Effector memory CD4-positive, alpha-beta T cell (primary cell): ENCODE measurements at places on chromosomes 7 and 10.
A peak's percentile ranks its signal among the peaks of the same experiment; 100 is the strongest.

DNA sequence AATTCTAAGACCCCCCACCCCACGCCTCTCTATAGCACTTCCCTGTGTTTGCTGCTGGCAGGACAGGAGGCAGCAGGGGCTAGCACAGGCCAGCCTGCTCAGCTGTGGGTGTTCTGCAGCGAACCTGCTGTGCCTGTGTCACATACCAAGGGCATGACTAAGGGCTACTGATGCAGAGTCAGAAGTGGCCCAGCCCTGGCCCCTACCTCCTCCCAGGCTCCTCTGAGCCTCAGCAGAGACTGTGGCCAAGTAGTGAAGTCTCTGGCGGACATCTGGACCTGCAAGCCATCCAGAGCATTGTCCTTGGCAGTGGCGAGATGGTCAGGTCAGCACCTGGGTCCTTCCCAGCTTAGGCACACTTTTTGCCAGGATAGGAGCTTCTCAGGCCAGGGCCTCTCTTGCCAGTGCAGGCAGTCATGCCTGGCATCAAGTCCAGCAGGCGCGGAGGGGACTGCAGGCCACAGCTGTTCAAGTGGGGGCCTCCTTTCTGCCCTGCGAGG, 116.3 kb upstream of the RET start:
- no peak overlapping the region for H3K4me3 ChIP-seq
- H3K27me3 ChIP-seq = no peaks in the 10 kb centered on the region
- no peak for DNase-seq
- no peaks in the 10 kb centered on the region for H3K4me1 ChIP-seq
- H3K27ac ChIP-seq = no peak overlapping the region

DNA sequence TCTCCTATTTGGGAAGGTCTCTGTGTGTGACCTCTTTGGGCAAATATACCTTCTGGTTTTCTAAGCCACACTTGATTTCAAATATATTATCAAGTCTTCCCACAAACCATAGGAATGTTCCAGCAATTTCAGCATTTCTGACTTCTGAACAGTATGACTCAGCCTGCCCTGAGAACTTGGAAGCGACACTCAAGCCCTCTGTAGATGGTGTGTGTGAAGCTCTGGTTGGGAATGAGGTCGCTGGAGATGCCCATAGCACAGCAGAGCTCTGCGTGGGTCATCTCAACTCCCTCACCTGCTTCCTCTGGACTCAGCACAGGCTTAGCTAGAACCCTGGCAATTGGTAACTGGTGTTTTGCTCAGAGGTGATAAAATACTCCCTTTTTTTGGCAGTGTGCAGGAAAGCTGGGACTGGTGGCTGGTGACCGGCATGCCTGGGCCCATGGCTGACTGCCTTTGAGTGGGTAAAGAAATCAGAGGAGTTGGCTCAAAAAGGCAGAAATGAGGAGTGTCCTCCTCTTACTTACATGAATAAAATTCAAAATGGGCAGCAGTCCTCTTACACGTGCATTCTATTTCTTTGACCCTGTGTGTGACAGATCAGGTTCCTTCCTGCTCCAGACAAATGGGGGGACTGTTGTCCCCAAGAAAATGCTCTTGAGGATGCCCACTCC, 87.5 kb upstream of the NRP1 start:
- no peaks in the 10 kb centered on the region for H3K27me3 ChIP-seq
- no peaks in the 10 kb centered on the region for H3K4me1 ChIP-seq
- no peak overlapping the region for H3K27ac ChIP-seq

DNA sequence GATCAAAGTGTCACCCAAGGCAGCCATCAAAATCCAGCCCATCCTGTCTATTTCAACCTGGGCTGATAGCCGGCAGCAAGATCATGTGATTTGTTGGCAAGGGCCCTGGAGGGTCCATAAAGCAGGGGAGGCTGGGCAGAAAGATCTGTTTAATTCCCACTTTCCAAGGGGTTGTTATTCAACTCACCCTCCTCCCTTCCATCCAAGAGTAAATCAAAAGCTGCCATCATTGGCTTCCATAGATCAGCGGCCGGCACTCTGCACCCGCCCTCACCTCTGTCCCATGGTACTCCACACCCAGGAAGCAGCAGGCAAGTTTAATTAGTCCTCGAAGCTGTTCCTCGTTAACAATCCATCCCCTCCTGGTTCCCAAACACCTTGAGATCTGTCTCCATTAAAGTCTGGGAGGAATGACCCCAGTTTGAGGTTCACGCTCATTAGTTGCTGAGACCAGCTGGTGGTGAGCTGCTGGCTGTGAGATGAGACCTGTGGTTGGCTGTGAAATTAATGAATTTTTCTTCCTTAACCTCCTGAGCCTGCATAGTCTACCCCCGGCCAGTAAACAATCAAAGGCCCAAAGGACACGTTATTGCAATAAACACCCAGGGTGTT, 120.6 kb upstream of the CHST15 start:
- DNase-seq = no peak
- no peak overlapping the region for H3K4me3 ChIP-seq
- no peaks in the 10 kb centered on the region for H3K4me1 ChIP-seq
- no peaks in the 10 kb centered on the region for H3K36me3 ChIP-seq

DNA sequence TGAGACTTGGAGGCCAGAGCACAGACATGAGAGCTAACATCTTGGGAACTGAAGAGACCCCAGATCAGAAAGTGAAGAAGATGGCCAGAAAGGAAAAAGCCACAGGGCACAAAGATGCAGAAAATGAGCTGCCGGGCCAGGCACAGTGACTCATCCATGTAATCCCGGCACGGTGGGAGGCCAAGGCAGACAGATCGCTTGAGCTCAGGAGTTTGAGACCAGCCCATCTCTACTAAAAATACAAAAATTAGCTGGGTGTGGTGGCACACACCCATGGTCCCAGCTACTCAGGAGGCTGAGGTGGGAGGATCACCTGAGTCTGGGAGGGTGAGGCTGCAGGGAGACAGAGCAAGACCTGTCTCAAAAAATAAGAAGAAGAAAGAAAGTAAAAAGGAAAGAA, 81.4 kb upstream of the MGMT start:
- H3K36me3 ChIP-seq = no peaks in the 10 kb centered on the region
- H3K4me3 ChIP-seq = no peak overlapping the region
- no peaks in the 10 kb centered on the region for H3K27me3 ChIP-seq

- H3K27ac ChIP-seq = no peak overlapping the region
- H3K36me3 ChIP-seq = no peaks in the 10 kb centered on the region
- H3K4me3 ChIP-seq = no peak overlapping the region
- H3K4me1 ChIP-seq = no peaks in the 10 kb centered on the region
- H3K27me3 ChIP-seq = no peaks in the 10 kb centered on the region
These were observed 2.7 kb downstream of the CYP3A5 start for GRCh38 chr7:99677013-99677647.

DNA sequence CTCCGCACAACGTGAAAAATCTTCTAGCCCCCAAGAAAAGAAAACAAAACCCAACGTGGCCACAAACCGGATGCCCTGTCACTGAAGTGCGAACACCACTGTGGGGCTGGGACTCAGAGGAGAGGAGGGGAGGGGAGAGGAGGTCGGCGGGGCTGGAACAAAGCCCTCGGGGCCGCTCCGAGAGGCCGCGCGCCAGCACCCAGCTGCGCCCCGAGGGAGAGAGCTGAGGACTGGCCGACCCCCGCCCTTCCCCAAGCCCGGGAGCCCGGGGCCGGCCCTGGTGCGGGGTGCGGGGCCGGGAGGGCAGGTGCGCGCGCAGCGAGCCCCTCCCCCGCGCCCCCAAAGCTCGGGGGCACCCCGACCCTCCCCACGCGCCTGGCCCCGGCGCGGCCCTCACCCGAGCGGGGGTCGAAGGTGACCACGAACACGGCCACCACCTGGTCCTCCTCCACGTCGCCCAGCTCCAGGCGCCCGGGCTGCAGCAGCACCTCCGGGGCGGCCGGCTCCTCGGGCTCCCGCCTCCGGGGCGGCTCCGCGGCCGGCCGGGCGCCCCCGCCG, 398 bp downstream of the DENND11 start:
- H3K4me1 ChIP-seq = peaks cover 8% of the 10 kb centered on the region
- no peaks in the 10 kb centered on the region for H3K36me3 ChIP-seq
- H3K27me3 ChIP-seq = no peaks in the 10 kb centered on the region
- H3K27ac ChIP-seq = peak overlapping the region; percentile 84
- peak overlapping the region; percentile 64 for H3K4me3 ChIP-seq

DNA sequence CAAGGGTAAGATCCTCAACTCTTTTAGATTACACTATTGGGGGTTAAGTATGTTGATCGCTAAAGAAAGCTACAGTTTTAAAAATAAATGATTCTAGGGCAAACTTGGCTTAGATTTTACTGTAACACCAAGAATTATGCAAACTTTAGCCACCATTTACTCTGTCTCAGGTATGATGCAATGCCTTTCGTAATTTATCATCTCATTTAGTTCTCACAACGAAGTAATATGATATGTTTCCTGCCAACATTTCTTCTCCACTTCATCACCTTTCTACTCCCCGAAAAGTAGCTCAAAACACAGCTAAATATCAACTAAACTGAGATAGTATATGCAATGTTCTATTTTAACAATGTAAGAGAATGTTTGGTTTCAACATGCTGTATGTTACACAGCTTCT, 21.1 kb downstream of the FAM133B start:
- peaks cover 47% of the 10 kb centered on the region for H3K36me3 ChIP-seq
- H3K27me3 ChIP-seq = no peaks in the 10 kb centered on the region
- H3K27ac ChIP-seq = no peak overlapping the region
- H3K4me3 ChIP-seq = no peak overlapping the region

- no peaks in the 10 kb centered on the region for H3K4me1 ChIP-seq
- no peak overlapping the region for H3K27ac ChIP-seq
- H3K36me3 ChIP-seq = no peaks in the 10 kb centered on the region
- no peaks in the 10 kb centered on the region for H3K27me3 ChIP-seq
- no peak overlapping the region for H3K4me3 ChIP-seq
- no peak for DNase-seq
These were observed 202.2 kb downstream of the PHF14 start for GRCh38 chr7:11175887-11176286.

GRCh38 chr7:118158766-118159165, 25.2 kb upstream of the LSM8 start:
- H3K27me3 ChIP-seq = no peaks in the 10 kb centered on the region
- H3K4me3 ChIP-seq = no peak overlapping the region
- no peaks in the 10 kb centered on the region for H3K4me1 ChIP-seq
- no peaks in the 10 kb centered on the region for H3K36me3 ChIP-seq
- H3K27ac ChIP-seq = no peak overlapping the region
- DNase-seq = no peak
